SK-N-MC (cell line): ENCODE measurements at places on chromosomes 16 and 17.

DNA sequence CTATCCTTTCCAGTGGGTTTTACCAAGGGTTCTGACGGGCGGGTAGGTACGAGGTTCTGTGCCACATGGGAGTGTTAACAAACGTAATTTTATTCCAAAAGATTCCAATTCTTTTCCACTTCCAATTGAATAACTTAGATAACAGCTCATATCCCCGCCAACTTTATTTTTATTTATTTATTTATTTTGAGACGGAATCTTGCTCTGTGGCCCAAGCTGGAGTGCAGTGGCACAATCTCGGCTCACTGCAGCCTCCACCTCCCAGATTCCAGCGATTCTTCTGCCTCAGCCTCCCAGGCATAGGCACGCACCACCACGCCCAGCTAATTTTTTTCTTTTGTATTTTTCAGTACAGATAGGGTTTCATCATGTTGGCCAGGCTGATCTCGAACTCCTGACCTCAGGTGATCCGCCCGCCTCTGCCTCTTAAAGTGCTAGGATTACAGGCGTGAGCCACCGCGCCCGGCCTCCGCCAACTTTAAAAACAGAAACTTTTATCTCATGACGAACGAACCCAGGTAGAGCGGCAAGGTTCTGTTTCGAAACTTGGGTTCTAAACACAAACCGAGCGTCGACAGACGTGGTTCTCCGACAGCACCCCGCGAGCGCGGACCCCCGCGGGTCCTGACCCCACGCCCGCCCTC, 613 bp downstream of the ECI1 start:
- no peak for DNase-seq

- no peak for DNase-seq
Observed at GRCh38 chr16:78755751-78756661, 656.6 kb downstream of the WWOX start.

DNA sequence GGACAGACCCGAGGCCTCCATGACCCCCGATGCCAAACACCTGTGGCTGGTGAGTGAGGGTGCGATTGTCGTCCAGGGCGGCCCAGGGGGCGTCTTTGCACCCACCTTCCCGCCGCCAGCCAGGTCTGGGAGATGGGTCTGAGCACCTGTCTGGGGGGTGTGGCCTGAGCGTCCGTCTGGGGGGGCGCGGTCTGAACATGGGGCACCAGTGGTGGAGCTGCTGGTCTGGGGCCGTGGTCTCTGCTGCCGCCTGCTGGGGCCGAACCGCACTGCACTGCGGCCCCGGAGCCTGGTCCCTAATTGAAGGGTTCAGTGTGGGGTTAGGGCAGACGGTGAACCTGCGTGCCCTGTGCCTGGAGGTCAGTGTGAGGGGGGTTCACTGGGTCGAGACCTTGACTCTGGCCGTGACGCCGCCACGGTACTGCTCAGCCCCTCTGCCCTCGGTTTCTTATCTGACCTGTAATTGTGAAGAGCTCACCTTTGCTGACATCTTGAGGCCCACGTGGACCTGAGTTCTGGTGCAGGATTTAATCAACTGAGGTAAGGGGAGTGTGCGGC, 12.6 kb upstream of the TCF25 start:
- no peak for DNase-seq

GRCh38 chr17:5686074-5686635, 101.8 kb upstream of the NLRP1 start:
- no peak for DNase-seq

GRCh38 chr17:82439829-82440365, 10.7 kb downstream of the CYBC1 start:
- no peak for DNase-seq

GRCh38 chr17:49746791-49747490, 17.0 kb downstream of the FAM117A start:
- no peak for DNase-seq

GRCh38 chr17:34386343-34386696, 23.3 kb upstream of the CCL1 start:
- no peak for DNase-seq

DNA sequence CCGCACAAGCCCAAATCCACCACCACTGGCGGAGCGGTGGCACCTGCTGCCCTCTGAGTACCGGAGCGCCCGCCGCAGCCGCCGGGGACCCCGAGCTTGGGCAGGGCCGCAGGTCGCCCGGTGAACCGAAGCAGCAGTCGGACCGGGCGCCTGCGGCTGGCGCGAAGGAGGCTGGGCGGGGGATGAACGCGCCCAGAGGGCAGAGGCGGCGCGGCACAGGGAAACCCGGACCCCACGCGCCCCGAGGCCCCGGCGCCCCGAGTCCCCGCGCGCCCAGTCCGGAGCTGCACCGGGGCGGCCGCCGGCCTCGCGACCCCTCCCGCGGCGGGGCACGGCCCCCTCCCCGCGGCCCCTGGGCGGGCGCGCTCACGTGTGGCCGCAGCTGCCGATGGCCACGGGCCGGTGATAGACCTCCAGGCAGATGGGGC, 393 bp downstream of the RNF166 start:
- DNase-seq, result no peak

GRCh38 chr17:14340857-14341754, 40.2 kb downstream of the HS3ST3B1 start:
- DNase-seq, result no peak

GRCh38 chr16:85428168-85428898, 184.8 kb upstream of the GSE1 start:
- DNase-seq, result no peak

GRCh38 chr17:35088356-35088880, 24.9 kb upstream of the RFFL start:
- DNase-seq, result no peak

- no peak for DNase-seq
Observed at GRCh38 chr17:29575511-29576213, 7.2 kb downstream of the TP53I13 start.

GRCh38 chr17:40218006-40218739, 931 bp upstream of the WIPF2 start:
- no peak for DNase-seq

DNA sequence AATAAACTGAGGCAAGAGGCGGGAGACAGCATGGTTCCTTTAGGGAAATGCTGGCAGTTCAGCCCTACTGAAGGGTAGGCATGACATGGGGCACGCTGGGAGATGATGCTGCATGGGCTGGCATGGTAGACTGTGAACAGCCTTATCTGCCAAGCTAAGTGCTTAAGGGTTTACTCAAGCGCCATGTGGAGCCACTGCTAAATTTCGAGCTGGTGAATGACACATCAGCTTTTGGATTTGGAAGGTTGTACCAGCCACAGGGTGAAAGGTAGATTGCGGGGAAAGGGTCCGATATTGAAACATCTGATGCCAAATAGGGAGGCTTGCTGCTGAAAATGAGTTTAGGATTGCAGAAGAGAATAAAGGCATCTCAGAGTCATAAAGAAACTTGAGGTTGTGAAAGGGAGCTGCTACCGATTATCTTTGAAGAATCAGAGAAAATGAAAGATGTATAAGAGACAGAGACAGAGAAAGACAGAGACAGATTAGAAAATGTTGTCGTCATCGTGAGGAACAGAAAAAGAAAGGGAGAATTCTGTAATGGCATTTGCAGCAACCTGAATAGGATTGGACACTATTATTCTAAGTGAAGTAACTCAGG, 16.3 kb downstream of the PIK3R5 start:
- DNase-seq, result no peak

GRCh38 chr17:7922845-7923628, 6.6 kb downstream of the KCNAB3 start:
- no peak for DNase-seq

- no peak for DNase-seq
Observed at GRCh38 chr17:77184474-77184873, 43.7 kb downstream of the SEC14L1 start.

DNA sequence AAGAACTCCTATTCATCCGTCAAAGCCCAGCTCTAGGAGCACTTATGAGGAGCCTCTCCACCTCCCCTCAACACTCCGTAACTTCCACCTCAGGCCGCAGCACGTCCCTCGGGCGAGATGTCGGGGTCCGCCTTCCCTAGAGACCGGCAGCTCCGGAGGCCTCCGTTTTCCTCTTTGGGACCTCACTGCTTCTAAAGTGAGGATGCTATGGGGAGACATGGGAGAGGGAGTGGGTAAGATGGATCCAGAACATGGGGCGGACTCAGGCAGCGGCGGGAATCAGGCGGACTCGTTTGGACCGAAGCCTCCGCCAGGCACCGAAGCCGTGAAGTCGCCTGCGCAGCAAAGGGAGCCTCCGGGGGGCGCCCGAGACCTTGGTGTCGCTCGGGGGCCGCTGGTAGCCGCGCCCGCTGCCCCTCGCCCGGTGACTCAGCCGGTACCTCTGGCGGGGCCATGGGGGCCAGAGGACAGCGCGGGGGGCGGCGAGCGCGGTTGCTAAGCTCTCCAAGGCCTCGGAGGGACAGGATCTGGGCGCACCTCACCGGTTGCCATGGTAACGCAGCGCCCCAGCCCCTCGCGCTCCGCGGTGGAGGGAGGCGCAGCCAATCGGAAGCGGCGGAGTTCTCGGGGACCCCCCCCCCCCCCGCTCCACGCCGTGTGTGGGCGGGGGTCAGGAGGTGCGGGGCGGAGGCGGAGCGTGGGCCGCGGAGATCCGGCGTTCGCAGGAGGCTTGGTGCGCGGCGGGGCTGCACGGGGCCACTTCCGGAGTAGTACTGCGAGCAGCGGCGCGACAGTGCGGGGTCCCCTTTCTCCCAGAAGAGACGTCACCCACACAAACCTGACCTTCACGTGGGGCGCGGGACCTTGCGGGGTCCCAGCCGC, 1.3 kb upstream of the HIC1 start:
- no peak for DNase-seq

DNA sequence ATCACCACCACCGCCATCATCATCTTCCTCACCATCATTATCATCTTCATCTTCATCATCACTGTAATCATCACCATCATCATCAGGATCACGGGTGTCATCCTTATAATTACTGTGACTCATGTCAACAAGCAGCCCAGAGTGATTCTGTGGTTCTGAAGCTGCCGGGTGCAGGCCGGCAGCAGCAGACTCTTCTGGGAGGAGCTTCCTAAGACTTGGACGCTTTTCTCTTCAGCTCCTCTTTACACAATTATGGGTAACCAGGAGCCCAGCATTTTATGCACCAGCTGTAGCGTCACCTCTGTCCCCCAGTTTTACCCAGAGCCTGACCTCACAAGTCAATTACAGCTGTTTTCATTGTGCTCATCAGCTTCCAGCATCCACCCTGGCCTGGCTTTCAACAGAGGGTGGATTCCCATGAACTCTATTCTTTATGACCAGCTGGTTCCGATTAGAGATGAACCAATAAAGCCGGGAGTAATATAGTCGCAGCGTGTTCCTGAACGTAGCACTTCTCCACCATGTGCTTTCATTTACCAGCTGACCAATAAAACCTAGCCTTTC, 275.8 kb downstream of the FOXL1 start:
- DNase-seq, result no peak

DNA sequence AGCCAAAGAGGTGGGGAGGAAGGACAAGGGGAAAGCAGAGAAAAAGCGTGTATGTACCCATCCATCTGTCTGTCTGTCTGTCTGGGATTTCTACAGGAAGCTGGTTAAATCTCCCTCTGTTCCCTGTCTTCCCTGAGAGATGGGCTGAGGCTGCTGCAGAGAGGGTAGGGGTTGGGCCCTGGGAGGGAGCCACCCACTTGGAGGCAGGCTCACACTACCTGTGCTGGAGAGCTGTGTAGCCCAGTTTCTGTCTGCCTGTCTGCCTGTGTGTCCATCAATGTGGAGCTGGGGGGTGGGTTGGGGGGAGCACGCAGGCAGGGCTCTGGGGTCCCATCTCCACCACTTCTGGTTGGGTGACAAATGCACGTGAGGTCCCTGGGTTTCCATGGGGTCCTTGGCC, 18.6 kb upstream of the C17orf113 start:
- no peak for DNase-seq

GRCh38 chr17:29764748-29765147, 142.0 kb upstream of the CORO6 start:
- no peak for DNase-seq

GRCh38 chr16:86625029-86625428, 46.7 kb downstream of the FOXL1 start:
- no peak for DNase-seq

DNA sequence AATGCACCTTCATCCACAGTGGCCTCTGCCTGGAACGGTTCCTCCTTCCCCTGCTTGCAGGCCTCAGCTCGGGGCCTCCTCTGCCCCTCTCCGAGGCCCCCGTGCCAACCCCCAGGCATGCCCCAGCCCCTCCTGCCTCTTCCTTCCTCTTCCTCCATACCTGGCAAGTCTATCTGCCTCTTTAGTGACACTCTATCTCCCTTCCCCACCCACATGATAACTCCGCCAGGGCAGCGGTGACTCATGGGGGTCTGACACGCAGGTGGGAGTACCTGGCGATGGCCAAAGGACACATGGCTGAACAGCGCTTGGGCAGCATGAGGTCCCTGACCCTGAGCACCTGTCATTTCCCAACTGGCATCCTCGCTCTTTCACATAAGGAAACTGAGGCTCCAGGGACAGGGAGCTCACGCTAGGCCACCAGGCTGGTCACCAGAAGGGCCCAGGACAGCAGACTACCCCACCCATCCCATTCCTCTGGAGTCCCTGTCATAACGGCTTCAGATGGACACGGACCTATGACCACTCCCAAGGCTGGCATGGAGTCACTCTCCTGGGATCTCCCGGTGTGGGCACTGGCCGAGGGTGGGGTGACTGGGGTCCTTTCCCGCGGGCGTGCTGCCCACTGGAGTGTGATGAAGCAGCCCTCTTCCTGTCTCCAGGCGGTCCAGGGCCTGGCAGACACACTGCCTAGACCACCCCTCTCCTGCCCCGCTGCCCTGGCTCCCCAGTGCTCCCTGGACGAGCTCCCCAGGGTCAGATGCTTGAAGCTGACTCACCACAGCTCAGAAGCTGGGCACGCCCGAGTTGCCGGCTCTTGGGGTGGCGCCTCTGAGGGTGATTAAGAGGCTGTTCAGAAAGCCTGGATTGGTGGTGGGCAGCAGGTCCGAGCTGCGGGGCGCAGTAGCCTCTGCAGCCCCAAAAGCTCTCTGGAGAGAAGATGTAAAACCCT, 100.6 kb downstream of the ENGASE start:
- DNase-seq, result no peak

GRCh38 chr17:48241770-48242497, 134.4 kb downstream of the SNX11 start:
- no peak for DNase-seq

DNA sequence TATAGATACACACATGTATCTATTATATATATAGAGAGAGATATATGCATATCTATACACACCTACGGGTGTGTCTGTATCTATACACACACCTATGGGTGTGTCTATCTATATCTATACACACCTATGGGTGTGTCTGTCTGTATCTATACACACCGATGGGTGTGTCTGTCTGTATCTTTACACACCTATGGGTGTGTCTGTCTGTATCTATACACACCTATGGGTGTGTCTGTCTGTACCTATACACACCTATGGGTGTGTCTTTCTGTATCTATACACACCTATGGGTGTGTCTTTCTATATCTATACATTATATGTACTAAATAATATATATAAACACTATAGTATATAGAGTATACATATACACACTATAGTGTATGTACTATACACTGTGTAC, 738.5 kb downstream of the MAF start:
- no peak for DNase-seq
